ENCODE measurements at places on chromosomes 13 and 19.

DNA sequence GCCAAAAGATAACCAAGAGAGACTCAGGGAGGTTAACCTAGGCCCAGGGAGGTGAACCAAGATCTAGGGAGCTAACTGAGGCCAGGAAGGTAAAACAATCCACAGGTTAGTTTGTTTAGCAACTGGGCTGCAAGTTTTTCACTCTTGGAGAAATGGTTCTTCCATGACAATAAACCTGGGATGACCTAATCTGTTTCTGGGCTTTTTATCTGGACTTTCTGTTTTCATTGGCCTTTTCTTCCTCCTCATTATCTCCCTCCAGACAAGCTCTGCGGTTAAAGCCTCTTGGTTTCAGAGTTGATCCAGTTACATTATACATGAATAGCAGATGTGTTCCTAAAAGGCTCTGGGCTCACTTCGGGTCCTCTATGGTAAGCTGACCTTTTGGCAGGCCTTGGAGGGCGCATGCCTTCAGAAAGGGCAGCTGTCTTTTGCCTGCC lies 44.2 kb downstream of the PCDH8 start:
- no peak for DNase-seq

DNA sequence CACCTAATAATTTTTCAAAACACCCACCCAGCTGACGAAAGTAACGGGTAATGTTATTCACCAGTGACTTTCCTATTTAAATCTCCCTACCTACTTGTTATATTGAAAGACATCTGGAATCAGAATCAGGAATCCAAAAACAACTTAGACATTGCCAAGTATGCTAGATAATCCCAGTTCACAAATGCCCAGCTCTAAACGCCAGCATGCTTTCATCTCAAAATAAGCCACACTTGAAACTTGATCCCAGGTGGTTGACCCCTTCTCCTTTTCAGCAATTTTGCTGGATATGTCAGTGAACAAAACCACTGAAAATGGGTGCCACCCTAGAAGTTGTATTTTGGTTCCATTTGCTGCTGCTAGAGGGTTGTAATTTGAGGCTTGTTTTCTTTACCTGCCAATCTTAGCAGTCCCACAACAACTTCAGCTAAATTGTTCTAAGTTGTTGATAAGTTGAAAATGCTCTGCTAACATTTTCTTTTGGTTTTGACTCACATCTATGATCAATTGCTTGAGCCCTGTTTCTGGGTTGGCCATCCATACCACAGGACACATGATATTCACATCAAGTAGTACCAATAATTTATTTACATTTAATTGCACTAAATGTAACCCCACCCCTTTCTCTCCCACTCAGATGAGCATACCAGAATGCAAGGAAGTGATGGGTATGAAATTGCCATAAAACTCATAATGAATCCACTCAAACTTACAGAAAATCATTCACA lies 66.4 kb downstream of the DCT start:
- DNase-seq = no peak

DNA sequence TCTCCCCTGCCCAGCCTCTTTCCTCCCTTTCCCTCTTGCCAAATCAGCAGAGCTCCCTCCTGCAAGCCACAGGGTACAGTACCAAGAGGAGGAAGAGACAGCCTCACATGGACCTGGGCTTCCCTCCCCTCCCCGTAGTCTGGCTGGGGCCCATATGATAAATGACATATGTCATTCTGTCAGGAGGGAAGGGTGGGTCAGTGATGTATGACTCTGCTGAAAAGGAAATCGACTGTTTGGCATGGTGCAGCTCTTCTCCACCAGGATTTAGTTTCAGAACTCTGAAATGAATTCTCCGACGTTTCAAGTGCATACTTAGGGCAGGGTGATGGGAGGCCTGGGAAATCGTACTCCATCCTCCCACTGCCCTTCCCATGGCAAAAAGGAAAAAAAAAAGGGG lies 9.8 kb downstream of the TSHZ3 start:
- DNase-seq = peak; percentile 37

GRCh38 chr13:28328271-28328607 lies 166.7 kb downstream of the FLT1 start:
- DNase-seq = no peak

DNA sequence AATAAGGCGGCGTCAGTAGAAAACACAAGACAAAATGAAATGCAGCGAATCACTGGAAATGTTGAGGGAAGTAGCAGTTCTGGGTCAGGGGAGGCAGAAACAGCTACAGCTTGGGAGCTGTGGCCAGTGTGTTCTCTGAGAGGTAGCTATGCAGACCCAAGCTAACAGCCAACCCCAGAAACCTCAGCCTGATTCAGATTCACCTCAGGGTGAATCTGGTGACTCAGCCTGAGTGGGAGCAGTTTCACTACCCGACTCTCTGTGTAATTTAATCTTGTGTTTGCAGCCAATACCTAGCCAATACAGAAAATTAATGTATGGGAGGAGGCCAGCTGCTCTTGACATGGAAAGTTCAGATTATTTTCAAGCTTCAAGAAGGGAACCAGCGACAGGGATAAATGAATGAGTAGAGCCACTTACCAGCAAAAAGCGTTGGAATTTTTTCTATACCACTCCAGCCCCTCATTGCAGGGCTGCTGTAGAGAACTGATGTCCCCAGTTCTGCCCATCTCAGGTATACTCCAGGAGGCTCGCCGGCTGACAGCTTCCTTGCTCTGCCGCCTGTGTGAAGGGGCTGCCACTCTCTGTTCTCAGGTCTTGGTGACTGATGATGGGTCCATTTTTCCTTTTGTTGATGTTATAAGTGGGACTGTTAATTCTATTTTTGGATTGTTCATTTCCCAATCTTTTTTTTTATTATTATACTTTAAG lies 8.9 kb downstream of the IGFL3 start:
- DNase-seq = no peak

- DNase-seq = peak; percentile 25
Observed at GRCh38 chr19:29467824-29468401, 57.9 kb upstream of the VSTM2B start.

GRCh38 chr19:7661744-7662538 lies 6.9 kb upstream of the RETN start:
- no peak for DNase-seq

DNA sequence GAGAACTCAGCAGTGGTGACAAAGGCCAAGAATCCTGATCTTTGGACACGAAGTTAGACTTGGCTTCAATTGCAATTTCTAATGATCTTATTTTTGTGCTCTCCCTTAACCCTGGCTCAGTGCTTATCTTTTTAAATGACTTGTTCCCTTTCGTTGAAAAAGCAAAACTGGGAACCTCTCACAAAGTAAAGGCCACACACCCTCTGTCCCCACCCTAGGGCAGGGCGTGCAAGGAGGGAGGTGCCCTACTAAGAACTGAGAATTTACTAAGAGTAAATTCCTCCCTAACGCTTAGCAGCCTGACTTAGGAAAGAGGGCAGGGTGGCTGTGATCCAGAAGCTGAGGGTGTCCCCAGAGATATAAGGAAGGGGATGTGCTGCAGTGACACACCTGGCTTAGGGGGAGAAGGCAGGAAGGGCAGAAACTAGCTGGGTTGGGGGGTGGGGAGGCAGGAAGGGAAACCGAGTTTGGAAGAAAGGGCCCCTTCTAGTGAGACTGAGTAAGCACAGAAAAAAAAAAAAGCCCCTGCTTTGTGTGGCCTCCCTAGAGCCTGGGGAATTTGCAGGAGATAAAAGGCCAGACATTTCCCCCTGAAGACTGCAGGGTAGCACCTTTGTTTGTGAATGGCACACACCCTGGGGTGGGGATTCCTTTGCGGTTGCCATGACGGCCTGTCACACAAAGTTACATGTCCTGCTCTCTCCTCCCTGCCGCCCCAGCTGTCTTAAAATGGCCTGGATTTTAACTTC lies 435.1 kb downstream of the EFNB2 start:
- DNase-seq = no peak

DNA sequence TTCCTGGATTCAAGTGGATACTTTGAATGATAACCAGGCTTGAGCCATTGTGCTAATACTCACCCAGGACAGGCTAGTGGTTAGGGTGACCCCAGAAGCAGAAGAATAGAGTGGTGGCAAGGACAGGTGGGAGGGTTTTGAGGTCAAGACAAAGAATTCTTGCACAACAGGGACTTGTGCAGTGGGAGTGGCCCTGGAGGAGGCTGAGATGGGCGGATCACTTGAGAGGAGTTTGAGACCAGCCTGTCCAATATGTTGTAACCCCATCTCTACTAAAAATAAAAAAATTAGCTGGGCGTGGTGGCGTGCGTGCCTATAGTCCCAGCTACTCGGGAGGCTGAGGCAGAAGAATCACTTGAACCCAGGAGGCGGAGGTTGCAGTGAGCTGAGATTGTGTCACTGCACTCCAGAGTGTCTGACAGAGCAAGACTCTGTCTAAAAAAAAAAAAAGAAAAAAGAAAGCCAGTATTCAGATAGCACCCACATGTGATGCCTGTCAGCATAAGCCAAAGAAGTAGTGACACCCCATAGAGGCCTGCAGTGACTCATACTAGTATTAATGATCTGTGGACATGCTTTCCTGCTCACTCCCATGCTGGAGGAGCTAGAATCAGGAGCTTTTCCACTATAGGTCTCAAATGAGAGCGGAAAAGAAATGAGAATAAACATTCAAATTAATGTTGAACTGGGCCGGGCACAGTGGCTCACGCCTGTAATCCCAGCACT lies 78.7 kb downstream of the RNF17 start:
- DNase-seq = no peak

- DNase-seq = no peak
Observed at GRCh38 chr13:112768795-112769481, 79.1 kb downstream of the ATP11A start.

- DNase-seq = no peak
Observed at GRCh38 chr13:22214184-22214583, 543.3 kb downstream of the FGF9 start.

- no peak for DNase-seq
Observed at GRCh38 chr13:32390048-32390447, 37.9 kb downstream of the N4BP2L1 start.

GRCh38 chr13:64758521-64759244 lies 2471.5 kb downstream of the PCDH9 start:
- DNase-seq = no peak

- no peak for DNase-seq
Observed at GRCh38 chr13:113758651-113759524, at the start of gene TMEM255B. TMEM255B (plus strand) TSS chr13:113759226; CDS start chr13:113759270, 44 bp downstream.

- DNase-seq = no peak
Observed at GRCh38 chr13:32141462-32141861, 109.9 kb downstream of the FRY start.

- peak; percentile 63 for DNase-seq
Observed at GRCh38 chr19:3210347-3211017, 14.0 kb upstream of the CELF5 start.

DNA sequence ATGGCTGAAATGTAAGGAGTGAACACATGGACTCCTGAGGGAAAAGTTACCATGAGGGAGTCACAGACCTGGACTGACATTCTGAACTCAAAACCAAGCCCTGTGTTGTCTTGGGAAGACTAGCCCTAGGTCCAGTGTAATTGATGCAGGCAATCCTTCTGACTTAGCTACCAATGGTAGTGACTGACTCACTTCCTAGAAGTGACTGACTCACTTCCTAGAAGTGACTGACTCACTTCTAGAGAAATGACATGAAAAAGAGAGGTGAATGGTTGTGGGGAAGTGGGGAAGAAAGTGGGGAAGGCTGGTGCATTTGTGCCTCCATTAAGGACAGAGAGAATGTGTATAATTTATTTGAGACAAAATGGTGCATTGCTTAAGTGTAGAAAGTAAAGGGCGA lies 49.9 kb downstream of the EDNRB start:
- DNase-seq = no peak

DNA sequence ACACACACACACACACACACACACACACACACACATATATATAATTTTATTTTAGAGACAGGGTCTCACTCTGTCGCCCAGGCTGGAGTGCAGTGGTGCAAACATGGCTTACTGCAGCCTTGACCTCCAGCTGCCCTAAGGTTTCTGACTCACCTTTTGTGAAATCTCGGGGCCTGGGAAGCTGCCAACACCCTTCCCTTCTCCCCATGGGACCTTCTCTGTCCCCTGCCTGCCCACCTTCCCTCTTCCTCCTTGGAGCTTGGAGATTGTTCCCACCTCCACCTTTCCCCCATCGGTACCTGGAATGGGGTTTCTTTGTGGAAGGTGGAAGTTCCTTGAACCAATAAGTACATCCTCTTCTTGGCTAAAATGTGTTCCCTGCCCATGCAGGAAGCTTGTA lies 6.3 kb downstream of the ARRDC5 start:
- no peak for DNase-seq

- DNase-seq = no peak
Observed at GRCh38 chr19:35040826-35041547, 534 bp upstream of the HPN start.

DNA sequence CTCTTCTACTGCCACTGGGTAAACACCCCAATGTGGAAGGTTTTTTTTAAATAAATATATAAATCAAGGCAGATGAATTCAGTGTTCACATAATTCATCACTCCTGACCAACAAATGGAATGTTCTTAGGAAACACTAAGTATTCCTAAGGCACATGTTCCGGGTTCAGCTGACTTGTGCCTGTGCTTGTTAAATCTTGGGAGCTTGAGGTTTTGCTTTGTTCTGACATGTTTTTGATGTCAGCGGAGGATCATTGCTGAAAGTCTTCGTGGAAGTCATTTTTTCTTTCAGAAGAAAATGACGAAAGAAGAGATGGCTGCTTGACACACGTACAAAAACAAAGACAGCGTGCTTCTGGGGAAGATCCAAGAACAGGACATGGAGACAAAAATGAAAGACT lies 185.8 kb downstream of the MZT1 start:
- no peak for DNase-seq

DNA sequence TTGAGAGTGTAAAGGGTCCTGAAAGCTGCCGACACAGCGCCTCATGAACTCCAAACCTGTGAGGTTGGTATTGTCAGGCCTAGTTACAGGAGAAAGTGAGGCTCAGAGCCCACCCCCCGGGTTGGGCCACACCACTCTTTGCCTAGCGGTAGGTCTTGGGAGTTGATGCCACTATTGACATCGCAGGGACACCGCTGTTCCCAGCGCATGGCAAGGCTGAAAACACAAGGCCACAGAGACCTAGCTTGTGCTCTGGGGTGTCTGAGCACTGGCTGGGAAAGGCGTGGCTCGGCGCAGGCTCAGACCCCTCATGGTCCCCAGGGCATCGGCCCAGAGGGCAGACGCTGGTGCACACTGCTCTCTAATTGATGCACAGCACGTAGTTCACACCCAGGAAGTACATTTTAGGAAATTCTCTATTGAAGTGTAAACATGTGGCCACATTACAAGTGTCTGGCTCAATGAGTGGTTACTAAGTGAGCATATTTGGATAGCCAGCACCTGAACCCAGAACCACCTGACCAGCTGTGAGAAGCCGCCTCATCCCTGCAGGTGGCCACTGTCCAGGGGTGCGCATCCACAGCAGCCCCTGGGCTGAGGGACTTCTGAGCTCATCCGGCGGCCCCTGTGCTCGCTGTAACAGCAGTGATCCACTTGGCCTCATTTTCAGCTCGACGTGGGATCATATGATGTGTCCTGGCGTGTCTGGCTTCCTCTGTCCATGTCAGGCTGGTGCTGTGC lies 27.3 kb downstream of the UPF1 start:
- no peak for DNase-seq

DNA sequence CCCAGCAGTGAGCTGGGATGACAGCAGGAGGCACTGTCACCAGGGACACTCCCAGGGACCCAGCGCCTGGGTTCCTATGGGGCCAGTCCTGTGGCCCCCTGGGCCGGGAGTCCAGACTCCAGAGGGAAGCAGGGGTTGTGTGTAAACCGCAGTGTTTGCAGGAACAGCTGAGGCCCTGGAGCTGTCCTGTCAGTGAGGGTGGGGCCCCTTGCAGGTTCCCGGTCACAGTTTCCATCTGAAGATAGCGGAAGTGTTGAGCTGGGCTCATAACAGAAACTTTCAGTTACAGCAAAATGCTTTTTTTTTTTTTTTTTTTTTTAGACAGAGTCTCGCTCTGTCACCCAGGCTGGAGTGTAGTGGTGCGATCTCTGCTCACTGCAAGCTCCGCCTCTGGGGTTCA lies 17.7 kb upstream of the CSNK1G2 start:
- peak; percentile 69 for DNase-seq

Measured in OCI-LY7 (cell line).